ENCODE measurements at places on chromosomes 3 and 15.

DNA sequence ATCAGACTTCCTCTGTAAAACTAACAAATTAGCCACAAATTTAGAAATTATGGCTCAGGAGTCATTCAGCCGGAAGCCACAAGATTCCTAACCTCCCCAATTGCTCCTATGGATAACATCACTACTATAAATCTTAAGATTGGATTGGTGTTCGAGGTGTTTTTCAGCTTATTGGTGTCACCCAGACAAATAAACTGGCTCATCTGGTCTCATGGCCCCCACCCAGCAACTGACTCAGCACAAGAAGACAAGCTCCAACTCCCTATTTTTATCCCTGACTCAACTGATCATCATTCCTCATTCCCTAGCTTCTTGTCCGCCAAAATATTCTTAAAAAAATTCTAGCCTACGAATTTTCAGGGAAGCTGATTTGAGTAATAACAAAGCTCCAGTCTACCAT, 135.1 kb upstream of the STRIT1 start:
- no peak for DNase-seq

- DNase-seq = no peak
These were observed 4.6 kb upstream of the TRIM71 start for GRCh38 chr3:32813180-32813579.

GRCh38 chr3:192795021-192795420, 67.7 kb upstream of the FGF12 start:
- DNase-seq = no peak

DNA sequence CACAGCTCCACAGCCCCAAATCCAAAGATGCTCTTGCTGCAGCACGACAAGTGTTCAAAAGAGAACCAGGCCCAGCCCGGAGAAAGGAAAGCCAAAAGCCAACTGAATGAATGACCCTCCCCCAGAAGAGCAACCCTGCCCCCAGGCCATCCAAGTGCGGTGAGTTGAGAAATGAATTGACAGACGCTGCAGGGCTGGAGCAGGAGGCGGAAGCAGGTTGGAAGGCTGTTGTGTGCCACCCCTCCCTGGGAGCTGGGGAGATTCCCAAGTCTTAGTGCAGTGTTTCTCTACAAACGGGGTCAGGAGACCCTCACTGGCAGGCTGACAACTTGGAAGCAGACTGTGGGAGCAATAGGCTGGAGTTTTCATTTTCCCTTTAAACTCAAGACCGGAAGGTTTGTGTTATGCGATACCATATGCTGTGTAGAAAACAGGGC, 3.5 kb upstream of the SPTBN5 start:
- no peak for DNase-seq

DNA sequence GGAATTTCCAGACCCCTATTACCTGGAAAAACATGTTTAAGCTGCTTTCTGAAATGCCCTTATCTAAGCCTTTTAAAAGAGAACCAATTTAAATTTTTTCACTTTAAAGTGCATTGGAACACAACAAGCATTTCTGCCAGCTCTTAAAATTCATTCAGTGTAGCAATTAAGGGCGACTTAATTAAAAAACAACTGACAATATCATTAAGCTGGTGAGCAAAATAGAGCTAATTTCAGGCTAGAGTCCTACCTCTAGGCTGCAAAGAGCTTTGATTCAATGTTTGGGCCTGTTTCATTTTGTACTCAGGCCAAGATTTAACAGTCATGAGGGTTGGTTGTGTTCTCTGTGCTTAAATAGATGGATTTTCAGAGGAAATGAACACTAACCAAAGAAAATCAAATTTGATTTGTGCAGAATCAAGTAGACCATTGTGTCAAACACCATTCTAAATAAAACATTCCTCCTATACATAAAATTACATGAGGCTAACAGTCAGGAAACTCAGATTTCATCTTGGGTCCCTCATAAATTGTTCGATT, 114.6 kb downstream of the TMEM108 start:
- DNase-seq = no peak

DNA sequence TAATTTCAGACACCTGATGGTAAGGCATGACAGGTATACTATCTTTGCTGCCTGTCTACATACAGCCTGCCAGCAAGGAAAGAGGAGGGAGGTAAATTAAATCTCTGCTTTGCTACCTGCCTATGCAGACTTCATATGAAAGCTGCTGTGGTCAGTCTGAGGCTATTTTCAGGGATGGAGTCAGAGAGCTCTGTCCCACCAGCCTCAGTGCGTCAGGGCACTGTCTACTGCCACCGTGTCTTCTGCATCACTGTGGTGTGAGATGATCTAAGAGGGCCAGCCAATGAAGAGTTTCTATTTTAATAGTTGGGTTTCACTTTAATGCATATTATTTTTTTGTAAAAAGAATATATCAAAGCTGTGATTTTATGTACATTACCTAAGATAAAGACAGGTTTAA, 125.6 kb downstream of the CADPS start:
- DNase-seq = no peak

GRCh38 chr3:166455744-166456143, 618.5 kb upstream of the BCHE start:
- DNase-seq = no peak

DNA sequence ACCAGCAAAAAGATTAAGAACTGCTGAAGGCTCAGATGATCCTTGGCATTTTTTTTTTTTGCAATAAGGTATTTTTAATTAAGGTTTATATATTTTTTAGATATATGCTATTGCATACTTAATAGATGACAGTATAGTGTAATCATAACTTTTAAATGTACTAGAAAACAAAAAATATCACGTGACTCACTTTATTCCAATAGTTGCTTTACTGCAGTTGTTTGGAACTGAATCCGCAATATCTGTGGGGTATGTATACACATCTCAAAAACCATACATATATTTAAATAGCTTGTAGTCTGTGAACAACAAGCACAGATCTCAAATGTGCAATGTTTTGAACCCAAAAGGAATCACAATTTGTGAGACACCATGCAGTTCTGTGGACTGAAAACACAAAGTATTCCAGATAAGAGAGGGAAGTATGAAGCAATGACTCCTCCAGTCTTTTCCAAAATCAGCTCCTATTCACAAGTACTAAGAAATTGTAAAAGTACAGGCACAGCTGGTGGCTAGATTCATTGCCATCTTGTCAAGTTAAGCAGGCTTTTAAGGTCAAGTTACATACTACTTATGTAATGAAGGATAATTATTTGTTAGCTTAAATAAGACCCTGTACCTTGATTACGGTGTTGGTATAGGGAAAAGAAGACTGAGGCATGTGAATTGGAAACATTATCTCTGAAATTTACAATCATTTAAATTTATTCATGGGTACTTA, 331.1 kb downstream of the TBC1D5 start:
- DNase-seq = no peak

- no peak for DNase-seq
These were observed 568 bp upstream of the NEK4 start for GRCh38 chr3:52771334-52771681.

- no peak for DNase-seq
These were observed 356.3 kb downstream of the ZBTB20 start for GRCh38 chr3:114790752-114791151.

GRCh38 chr3:126680667-126681055, 23.4 kb upstream of the CHCHD6 start:
- no peak for DNase-seq

DNA sequence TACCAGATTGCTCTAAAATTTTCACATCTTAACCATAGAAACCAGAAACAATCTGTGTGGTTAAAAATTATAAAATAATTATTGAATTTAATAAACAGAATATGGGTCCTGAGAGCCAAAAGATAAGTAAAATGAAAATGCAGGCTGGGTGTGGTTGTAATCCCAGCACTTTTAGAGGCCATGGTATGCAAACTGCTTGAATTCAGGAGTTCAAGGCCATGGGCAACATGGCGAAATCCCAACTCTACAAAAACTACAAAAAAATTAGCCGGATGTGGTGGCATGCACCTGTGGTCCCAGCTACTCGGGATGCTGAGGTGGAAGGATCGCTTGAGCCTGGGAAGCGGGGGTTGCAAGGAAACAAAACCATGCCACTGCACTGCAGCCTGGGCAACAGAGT, 236.1 kb downstream of the STAG1 start:
- no peak for DNase-seq

GRCh38 chr3:100777271-100777670, 68.0 kb downstream of the TFG start:
- no peak for DNase-seq

DNA sequence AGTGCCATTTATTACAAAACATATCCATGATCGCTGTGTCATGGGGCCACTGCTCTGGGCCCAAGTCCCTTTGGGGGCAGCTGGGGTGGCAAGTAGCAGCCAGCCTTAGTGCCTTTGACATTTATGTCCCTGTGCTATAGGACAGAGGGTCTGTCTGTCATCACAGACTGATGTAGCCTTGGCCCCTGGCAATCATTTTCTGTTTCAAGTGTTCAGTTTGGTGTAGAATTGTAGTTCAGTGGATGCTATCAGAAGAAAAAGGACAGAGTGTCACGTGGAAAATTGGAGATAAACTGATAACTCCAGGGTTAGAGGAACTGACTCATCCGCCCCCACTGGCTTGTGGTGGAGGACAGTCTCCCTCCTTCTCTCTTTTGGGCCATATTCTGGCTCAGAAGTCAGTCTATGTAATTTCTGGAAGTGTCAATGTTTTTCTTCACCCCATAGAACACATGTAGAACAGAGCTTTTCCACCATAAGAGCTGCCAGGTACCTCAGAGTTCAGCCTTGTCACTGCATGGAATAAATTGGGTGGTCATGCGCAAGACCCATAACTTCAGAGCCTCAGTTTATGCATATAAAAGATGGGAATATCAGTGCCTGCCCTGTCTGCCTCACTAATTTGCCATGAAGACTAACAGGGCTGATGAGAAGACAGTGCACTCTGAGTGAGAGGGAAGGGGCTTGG, 4.5 kb upstream of the MRPS22 start:
- DNase-seq = no peak

DNA sequence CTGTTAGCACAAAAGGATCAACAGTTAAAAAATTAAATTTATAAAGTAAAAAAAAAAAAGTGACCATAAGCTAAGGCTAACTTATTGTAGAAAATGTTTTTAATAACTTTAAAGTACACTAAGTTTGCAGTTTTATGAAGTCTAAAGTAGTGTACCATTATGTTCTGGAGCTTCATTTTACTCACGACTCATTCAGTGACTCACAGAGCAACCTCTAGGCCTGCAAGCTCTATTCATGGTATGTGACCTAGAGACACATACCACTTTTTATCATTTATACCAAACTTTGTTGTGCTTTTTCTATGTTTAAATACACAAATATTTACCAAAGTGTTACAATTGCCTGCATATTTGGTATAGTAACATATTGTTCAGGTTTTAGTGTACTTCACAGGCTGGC, 1552.3 kb downstream of the OTOL1 start:
- DNase-seq = no peak

DNA sequence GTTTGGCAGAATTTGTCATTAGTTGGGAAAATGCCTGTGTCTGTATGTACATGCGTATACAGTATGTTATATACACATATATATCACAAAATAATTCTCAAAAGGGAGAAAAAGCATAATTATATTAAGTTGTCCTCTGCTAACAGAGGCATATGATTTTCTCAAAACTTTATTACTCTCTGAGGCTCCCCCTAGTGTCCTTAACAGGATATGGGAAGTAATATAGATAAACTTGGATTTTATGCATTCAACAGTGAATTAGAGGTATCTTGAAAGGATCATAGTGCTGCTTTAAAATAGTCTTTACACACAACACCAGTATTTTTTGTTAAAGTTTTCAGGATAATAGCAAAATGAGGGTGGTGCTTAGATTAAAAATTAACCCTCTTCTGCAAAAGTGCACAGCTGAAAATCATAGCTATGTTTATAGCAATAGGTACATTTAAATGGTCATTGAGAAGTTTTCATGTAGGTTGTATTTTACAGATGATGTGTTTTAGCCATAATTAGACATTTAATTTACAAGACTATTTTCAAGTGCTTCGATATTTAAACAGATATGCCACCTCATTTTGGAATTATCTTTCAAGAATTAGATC, 454.0 kb upstream of the ROBO2 start:
- DNase-seq = no peak

- DNase-seq = no peak
These were observed 34.7 kb downstream of the KLHL25 start for GRCh38 chr15:85760049-85760448.

DNA sequence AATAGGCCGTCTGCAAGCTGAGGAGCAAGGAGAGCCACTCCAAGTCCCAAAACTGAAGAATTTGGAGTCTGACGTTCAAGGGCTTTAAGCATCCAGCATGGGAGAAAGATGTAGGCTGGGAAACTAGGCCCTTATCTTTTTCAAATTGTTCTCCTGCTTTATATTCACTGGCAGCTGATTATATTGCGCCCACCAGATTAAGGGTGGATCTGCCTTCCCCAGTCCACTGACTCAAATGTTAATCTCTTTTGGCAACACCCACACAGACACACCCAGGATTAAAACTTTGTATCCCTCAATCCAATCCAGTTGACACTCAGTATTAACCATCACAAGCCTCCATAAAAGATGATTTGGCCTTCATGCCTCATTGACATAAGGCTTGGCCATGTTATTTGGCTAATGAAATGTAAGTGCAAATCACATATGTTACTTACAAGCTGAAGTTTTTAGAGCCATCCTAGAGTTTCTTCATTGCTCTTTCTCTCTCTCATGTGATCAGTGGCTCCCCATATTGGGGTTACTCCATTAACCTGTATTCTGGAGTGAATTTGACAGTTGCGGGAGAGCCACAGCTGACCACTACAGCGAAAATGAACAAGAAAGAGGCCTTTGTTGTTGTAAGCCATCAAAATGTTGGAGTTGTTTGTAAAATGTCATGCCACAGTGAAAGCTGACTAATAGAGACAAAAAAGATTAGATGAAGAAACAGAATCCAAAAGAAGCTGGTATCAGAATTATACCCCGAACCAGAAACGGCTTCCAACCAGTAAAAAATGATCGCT, 61.7 kb downstream of the GBE1 start:
- DNase-seq = no peak

- DNase-seq = no peak
These were observed 2.5 kb downstream of the NBEAL2 start for GRCh38 chr3:46981932-46982471.

- no peak for DNase-seq
These were observed 470.1 kb upstream of the ATP11B start for GRCh38 chr3:182323126-182323700.

DNA sequence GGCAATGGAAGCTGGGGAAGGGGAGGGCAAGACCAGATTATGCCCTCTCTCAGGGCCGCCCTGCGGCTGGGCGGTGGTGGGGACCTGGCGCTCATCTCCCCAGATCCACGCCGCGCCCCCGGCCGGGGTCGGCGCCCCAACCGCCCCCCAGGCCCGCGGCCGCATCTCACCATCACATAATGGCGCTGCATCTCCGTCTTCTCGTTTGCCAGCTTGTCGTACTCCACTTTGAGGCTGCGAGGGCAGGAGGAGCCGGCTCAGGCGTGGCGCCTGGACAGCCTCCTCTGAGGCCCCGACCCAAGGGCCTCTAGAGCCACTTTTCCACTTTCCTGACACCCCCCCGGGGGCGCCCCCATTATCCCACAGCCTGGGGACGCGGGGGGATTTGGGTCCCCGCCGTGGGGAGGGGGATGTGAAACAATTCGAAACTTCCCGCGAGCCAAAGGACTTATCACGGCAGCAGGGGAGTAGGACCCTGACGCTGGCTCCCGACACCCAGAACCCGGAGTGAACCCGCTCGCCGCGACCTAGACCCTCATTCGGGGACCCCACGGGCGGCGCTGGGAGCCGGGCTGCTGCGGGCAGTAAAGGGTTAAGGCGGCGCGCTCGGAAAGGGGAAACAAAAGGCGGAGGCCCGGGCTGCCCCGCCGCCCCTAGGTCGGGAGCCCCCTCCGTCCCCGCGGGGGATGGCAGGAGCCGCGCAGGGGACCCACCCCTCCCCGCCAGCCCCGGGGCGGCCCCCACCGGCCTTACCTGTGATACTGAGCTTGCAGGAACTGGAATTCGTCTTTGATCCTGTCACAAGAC, 2.1 kb downstream of the TLE3 start:
- no peak for DNase-seq

Measured in D721Med (cell line).